Astrocyte (in vitro differentiated cells and primary cell): ENCODE measurements at places on chromosomes 6 and 20. TPM values are rescaled to one million over a fixed set of nuclear protein-coding genes. Genes with fewer than 3 reads are reported as not detected.

GRCh38 chr20:13626724-13627123, 12.0 kb downstream of the TASP1 start:
- no peak for DNase-seq

The FLRT3 gene
- total RNA-seq = 6.9 and 14.6 TPM in 2 replicates

The STMND1 gene
- 0.16 TPM in 1 of 2 replicates, not detected in the other for total RNA-seq

The MCHR2 gene
- total RNA-seq = not detected in 2 replicates
